ENCODE measurements at places on chromosomes 3 and 15. TPM values are rescaled to one million over a fixed set of nuclear protein-coding genes. Genes with fewer than 3 reads are reported as not detected.

- H3K36me3 ChIP-seq, result no peaks in the 10 kb centered on the region
- DNase-seq, result no peak
- H3K27ac ChIP-seq, result no peak overlapping the region
Measured at GRCh38 chr3:184816614-184817013, 4.6 kb downstream of the VPS8 start.

- H3K36me3 ChIP-seq, result no peaks in the 10 kb centered on the region
- DNase-seq, result no peak
- H3K4me3 ChIP-seq, result no peak overlapping the region
- peaks cover 38% of the 10 kb centered on the region for H3K27me3 ChIP-seq
- peaks cover 15% of the 10 kb centered on the region for H3K4me1 ChIP-seq
Measured at GRCh38 chr15:96351761-96352603, 21.5 kb downstream of the NR2F2 start.

DNA sequence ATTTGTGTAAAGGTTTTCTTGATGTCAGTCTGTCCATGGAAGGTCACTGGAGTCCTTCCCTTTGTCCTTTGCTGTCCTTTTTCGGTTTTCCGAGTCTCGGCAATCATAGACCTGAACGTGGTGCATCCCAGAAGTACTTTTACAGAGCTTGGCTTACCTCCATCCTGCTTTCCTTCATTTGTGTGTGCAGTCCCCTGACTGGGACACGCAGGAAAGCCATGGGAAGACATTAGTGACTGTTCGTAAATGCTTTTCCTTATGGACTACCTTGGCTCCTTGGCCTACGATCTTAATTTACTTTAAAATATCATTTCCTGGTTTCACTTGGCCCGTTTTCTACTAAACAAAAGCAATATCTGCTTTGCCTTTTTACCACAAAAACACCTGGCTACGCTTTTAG is 328.4 kb upstream of the RARB start:
- DNase-seq, result no peak
- H3K4me1 ChIP-seq, result no peaks in the 10 kb centered on the region
- H3K4me3 ChIP-seq, result no peak overlapping the region
- no peak overlapping the region for H3K27ac ChIP-seq
- no peaks in the 10 kb centered on the region for H3K27me3 ChIP-seq

DNA sequence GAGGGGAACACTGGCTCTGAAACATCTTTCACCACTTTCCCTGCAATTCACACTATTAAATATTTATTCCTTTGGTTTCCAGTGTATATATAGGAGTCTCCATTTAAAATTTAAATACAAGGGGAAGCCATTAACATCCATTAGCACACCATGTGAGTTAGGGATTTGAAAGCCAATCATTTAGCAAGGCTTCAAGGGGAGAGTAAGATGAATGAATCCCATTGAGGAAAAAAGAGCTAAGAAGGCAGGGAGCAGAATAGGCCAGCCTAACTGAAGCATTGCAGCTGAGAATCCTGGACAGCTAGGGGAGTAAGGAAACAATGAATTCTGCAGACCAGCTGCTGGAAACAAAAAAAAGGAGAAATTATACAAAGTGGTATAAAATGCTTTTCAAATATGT is 426.1 kb downstream of the IL5RA start:
- H3K4me1 ChIP-seq, result no peaks in the 10 kb centered on the region
- H3K36me3 ChIP-seq, result no peaks in the 10 kb centered on the region
- no peak overlapping the region for H3K27ac ChIP-seq

GRCh38 chr3:13188975-13189374 is 115.7 kb upstream of the IQSEC1 start:
- no peak for DNase-seq
- no peaks in the 10 kb centered on the region for H3K27me3 ChIP-seq
- H3K27ac ChIP-seq, result no peak overlapping the region
- no peak overlapping the region for H3K4me3 ChIP-seq
- H3K36me3 ChIP-seq, result no peaks in the 10 kb centered on the region

DNA sequence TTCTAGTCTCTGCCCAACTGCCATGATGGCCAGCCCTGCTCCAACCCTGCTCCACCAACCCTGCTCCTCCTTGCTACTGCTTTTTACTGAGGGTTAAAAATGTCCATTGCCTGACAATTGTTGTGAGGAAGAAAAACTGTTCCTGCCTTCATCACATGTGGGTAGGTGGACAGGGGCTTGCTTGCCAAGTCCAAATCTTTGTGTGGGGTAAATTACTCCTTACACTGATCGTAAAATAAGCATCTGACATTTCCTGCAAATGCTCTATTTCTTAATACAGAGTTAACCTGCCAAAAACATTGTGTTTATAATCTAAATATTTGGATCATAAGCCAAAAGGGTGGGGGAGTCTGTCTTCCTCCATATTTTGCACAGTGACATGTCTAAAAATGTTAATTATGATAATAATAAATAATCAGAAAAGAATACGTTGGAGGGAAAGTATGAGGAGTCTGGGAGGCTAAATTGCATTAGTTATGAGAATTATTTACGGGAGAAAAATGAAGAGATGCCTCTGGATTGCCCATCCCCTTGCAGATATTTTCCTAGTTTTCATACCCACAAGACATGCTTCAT is 242.5 kb upstream of the TBL1XR1 start:
- no peaks in the 10 kb centered on the region for H3K27me3 ChIP-seq
- H3K4me1 ChIP-seq, result peaks cover 16% of the 10 kb centered on the region
- H3K27ac ChIP-seq, result no peak overlapping the region
- no peak overlapping the region for H3K4me3 ChIP-seq
- DNase-seq, result no peak
- no peaks in the 10 kb centered on the region for H3K36me3 ChIP-seq

GRCh38 chr3:122101646-122102045 is 46.5 kb downstream of the CD86 start:
- H3K36me3 ChIP-seq, result no peaks in the 10 kb centered on the region
- no peak overlapping the region for H3K4me3 ChIP-seq
- no peak overlapping the region for H3K27ac ChIP-seq

DNA sequence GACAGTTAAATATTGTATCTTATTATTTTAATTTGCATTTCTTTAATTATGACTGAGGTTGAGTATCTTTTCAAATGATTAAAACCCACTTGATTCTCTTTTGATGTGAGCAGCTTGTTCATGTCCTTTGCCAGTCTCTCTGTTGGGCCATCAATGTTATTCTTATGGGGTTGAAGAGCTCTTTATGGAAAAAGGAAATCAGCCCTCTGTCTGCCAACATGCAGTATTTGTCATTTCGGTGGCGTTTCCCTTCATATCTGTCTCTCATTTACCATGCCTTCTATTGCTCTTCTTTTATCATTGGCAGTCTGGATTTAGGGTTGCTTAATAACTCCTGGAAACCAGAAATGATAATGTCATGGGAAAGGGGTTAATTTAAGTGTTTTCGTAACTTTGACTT is 340.7 kb upstream of the DNAJC19 start:
- DNase-seq, result no peak
- H3K4me1 ChIP-seq, result no peaks in the 10 kb centered on the region
- no peaks in the 10 kb centered on the region for H3K27me3 ChIP-seq
- no peaks in the 10 kb centered on the region for H3K36me3 ChIP-seq
- H3K4me3 ChIP-seq, result no peak overlapping the region

GRCh38 chr3:185778821-185779220 is 46.0 kb downstream of the IGF2BP2 start:
- no peaks in the 10 kb centered on the region for H3K36me3 ChIP-seq
- no peak overlapping the region for H3K27ac ChIP-seq
- peaks cover 6% of the 10 kb centered on the region for H3K4me1 ChIP-seq
- no peaks in the 10 kb centered on the region for H3K27me3 ChIP-seq

DNA sequence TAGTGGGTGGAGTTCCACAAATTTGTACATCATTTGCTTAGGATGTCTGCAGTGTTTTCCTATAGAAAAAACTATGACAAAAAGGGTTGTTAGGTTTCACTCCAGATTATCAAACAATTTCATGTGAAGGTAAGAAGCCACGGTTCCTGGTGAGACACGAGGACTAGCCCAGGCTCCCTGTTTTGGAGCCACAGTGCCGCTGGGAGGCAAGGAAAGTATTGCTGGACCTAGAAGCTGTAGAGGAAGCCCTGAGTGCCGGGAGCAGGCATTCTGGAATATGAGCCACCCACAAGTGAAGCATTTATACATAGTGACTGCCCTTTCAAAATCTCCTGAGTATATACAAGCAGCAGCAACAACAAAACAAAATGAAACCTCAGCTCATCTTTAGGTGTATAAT is 142.0 kb downstream of the GABRB3 start:
- no peaks in the 10 kb centered on the region for H3K27me3 ChIP-seq
- no peaks in the 10 kb centered on the region for H3K4me1 ChIP-seq
- no peak overlapping the region for H3K27ac ChIP-seq

DNA sequence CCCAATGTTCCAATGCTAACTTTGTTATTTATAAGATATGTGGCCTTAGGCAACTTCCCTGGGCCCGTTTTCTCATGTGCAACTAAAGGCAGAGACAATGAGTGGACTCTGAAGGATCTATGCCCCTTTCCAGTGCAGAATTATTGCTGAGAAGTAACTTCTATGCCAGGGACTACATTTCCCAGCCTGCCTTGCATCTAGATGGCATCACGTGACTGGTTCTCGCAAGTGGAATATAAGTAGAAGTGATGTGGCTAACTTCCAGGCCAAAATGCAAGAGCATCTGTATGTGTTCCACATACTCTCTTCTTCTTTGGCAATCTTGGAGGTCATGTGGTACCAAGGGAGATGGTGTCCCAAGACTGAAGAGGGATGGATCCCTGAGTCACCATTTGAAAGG is 674.4 kb downstream of the NTRK3 start:
- no peaks in the 10 kb centered on the region for H3K27me3 ChIP-seq
- H3K27ac ChIP-seq, result no peak overlapping the region
- H3K4me1 ChIP-seq, result no peaks in the 10 kb centered on the region

GRCh38 chr15:78049691-78050440 is 27.6 kb downstream of the TBC1D2B start:
- peaks cover 21% of the 10 kb centered on the region for H3K36me3 ChIP-seq
- DNase-seq, result no peak
- no peaks in the 10 kb centered on the region for H3K27me3 ChIP-seq
- H3K27ac ChIP-seq, result peak overlapping the region; percentile 58
- H3K4me3 ChIP-seq, result no peak overlapping the region

- no peaks in the 10 kb centered on the region for H3K36me3 ChIP-seq
- H3K4me3 ChIP-seq, result no peak overlapping the region
- H3K27me3 ChIP-seq, result no peaks in the 10 kb centered on the region
- H3K4me1 ChIP-seq, result no peaks in the 10 kb centered on the region
Measured at GRCh38 chr3:110932567-110932966, 139.0 kb upstream of the NECTIN3 start.

DNA sequence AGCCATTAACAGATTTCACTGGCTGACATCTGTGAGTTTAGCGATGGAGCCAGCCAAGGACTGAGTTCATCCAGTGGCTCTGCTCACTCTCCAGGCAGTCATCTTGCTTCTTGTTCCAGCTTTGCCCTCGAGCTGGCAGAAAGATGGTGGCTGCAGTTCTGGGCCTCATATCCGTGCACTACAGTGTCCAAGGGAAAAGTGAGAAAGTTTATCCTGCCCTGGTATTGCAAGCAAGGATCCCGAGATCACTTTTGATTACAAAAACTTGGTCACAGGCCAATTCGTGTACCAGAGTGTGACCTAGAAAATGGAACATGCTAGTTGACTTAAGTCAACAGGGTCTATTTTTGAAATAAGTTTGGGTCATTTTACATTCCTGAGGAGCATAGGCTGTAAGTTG is 288.0 kb upstream of the CHRM5 start:
- H3K36me3 ChIP-seq, result no peaks in the 10 kb centered on the region
- no peak overlapping the region for H3K4me3 ChIP-seq
- no peaks in the 10 kb centered on the region for H3K4me1 ChIP-seq
- DNase-seq, result no peak

- H3K27ac ChIP-seq, result no peak overlapping the region
- no peak for DNase-seq
- no peaks in the 10 kb centered on the region for H3K4me1 ChIP-seq
Measured at GRCh38 chr3:54134155-54134554, 11.8 kb downstream of the CACNA2D3 start.

DNA sequence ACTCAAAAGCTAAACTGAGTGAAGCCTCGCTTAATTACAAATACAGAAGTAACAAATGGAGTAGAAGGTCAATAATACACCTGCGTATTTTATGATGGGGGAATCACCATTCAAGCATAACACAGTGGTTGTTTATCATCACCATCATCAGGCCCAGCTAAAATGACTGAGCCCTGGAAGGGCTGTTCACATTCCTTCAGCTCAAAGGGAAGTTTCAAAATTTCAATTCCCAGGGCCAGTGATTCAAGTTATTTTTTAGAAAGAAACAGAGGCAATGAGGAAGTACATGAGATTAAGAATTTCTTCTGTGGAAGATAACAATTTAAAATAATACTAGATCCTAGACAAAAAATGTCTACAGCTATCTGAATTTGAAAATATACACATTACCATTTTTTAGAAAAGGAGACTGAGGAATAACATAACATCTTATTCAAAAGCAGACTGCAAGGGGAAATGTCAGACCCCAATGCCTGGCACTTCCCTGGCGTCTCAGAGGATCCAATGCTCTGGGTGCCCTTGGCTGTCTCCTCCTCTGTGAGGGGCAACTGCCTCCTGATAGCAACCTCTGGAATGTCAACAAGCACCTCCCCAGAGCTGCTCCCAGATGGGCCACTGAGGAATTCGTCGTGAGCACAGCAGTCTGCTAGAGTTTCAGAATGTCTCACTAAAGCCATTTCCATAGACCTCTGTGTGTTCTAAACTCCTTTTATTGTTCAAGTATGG is 22.8 kb downstream of the EHD4 start:
- DNase-seq, result no peak
- H3K36me3 ChIP-seq, result peaks cover 32% of the 10 kb centered on the region
- H3K4me3 ChIP-seq, result no peak overlapping the region
- peak overlapping the region; percentile 33 for H3K27ac ChIP-seq
- H3K4me1 ChIP-seq, result peaks cover 39% of the 10 kb centered on the region
- H3K27me3 ChIP-seq, result no peaks in the 10 kb centered on the region

- H3K36me3 ChIP-seq, result no peaks in the 10 kb centered on the region
- DNase-seq, result no peak
- no peaks in the 10 kb centered on the region for H3K27me3 ChIP-seq
- H3K27ac ChIP-seq, result no peak overlapping the region
- no peak overlapping the region for H3K4me3 ChIP-seq
- no peaks in the 10 kb centered on the region for H3K4me1 ChIP-seq
Measured at GRCh38 chr15:82737975-82738374, 28.3 kb upstream of the AP3B2 start.

- no peak overlapping the region for H3K27ac ChIP-seq
- DNase-seq, result no peak
- H3K4me3 ChIP-seq, result no peak overlapping the region
Measured at GRCh38 chr3:20743553-20744321, 557.7 kb upstream of the SGO1 start.

GRCh38 chr15:52893338-52893737 is 103.2 kb upstream of the ONECUT1 start:
- H3K4me1 ChIP-seq, result no peaks in the 10 kb centered on the region
- DNase-seq, result no peak
- no peak overlapping the region for H3K4me3 ChIP-seq
- no peak overlapping the region for H3K27ac ChIP-seq

- H3K36me3 ChIP-seq, result no peaks in the 10 kb centered on the region
- DNase-seq, result peak; percentile 80
- H3K27me3 ChIP-seq, result no peaks in the 10 kb centered on the region
- peak overlapping the region; percentile 17 for H3K4me3 ChIP-seq
- H3K27ac ChIP-seq, result peak overlapping the region; percentile 71
Measured at GRCh38 chr15:74869726-74870407, 3.3 kb downstream of the SCAMP2 start.

The PP2D1 gene
- total RNA-seq, result not detected

The SGO1 gene
- total RNA-seq, result not detected

The NOX5 gene
- 0.14 TPM for total RNA-seq

The CCDC39 gene
- total RNA-seq, result not detected

The TLR9 gene
- total RNA-seq, result 0.87 TPM

The SCAANT1 gene
- total RNA-seq, result not detected

The LYZL4 gene
- not detected for total RNA-seq

The OXTR gene
- total RNA-seq, result 0.55 TPM

The OIP5 gene
- 0.55 TPM for total RNA-seq

The SCG5 gene
- 0.96 TPM for total RNA-seq

The GOLGA6L4 gene
- total RNA-seq, result 2.7 TPM
